Stimulated activated CD4-positive, alpha-beta T cell treated with anti-CD3 and anti-CD28 coated beads, Interleukin-1b, Interleukin-23, amount 100 ng/mL, for 1 hour (primary cell): ENCODE measurements at places on chromosomes 16 and 17.

DNA sequence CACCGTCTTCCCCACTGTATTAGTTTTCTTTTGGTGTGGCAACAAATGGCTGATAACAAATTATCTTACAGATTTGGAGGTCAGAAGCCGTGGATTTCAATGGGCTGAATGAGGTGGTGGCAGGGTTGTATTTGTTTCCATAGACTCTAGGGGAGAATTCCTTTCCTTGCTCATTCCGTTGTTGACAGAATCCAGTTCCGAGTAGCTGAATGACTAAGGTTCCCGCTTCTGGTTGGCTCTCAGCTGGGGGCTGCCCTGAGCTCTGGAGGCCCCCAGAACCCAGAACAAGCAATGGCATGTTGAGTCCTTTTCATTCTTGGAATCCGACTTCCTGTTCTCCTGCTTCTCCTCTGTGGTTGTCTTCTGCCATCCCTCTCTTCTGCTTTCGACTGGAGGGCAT is 280.4 kb downstream of the SNX29 start:
- no peak for DNase-seq

- no peak for DNase-seq
Observed at GRCh38 chr17:27578718-27579085, 52.3 kb upstream of the LGALS9 start.

DNA sequence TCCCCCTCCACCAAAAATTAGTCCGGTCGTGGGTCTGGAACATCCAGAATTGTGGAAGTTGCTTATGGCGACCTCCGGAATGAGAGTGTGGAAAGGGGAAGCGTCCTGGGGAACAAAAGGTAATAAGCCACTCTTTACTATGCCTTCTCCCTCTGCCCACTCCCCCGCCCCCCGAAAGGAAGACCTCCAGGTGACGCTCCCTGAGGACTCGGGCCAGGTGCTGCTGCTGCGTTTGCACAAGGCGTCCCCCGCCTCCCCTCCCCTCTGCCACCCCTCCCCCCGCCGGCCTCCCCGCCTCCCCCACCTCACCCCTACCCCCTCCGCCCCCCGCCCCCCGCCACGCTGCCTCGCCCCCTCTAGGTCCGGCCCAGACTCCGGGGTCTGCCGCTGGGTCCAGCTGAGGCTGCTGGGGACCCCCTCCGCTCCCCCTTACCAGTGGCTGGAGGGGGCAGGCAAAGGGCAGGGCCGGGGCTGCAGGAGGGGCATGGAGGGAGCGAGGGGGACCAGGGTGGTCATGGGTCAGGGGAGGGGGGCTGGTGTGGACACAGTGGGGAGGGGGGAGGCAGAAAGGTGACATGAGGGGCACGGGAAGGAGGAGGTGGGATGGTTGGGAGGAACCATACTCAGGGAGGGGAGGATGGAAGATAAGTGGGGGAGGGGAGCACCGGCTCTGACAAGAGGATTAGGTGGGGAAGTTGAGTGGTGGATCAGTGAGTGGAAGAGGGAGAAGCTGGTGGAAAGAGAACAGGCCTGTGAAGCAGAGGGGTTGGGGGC is 23.6 kb downstream of the ALOX12B start:
- no peak for DNase-seq

- DNase-seq, result no peak
Observed at GRCh38 chr17:1109606-1110540, 69.9 kb downstream of the ABR start.

GRCh38 chr16:56372013-56372634 is 53.2 kb downstream of the AMFR start:
- no peak for DNase-seq

GRCh38 chr17:49508866-49509587 is 13.9 kb downstream of the NGFR start:
- DNase-seq, result no peak

DNA sequence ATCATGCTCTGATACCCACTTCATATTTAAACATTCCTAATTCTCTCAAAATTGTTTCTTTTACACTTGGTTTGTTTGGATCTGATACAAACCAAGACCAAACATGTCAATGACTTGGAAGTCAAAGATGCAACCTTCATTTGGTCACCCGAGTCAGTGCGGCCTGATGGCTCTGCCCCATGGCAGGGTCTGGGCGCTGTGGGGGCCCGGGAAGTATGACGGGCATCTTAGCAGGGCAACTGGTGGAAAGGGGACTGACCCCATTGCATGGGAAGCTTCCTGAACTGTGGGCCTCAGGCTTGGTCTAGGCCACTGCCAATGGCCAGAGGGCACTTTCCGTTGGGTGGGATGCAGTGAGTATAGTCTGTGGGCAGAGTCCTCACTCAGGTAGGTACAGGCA is 178.0 kb downstream of the KATNIP start:
- DNase-seq, result no peak

GRCh38 chr17:44990994-44991393 is 22.9 kb upstream of the C1QL1 start:
- DNase-seq, result no peak

DNA sequence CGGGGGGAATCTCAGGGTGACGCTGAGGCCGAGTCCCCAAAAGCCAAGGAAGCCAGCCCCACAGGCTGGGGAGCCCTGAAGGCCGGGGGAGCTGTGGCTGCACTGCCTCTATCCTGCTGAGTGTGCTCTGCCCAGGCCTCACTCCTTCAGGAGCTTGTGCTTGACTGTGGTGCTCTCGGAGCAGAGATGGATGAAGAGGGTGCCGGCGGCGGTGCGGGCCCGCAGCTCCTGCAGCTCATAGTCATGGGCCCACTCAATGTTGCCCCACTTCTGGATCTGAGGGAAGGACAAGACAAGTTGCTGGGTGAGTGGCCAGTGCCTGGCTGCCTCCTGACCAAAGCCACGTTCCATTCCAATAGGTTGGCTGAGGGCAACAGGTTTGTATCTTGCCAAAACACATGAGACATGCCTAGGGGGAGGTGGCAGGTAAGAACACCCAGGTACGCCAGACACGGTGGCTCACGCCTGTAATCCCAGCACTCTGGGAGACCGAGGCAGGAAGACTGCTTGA is 20.5 kb downstream of the ATPAF2 start:
- no peak for DNase-seq

DNA sequence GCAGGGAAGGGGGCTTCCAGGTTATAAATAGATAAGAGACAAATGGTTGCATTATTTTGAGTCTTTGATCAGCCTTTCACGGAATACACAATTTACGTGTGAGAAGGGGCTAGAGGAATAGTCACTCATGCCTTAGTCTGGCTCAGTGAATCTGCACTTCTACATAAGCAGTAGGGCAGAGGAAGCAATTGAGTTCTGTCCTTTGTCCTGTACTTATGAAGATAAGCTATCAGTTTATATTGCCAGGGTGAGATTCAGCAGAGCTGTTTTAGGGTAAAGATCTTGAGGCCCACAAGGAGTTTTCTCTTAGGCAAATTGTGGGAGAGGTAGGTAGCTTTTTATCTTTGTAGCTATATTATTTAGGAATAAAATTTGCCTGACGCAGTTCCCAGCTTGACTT is 33.3 kb downstream of the TOM1L1 start:
- DNase-seq, result no peak

DNA sequence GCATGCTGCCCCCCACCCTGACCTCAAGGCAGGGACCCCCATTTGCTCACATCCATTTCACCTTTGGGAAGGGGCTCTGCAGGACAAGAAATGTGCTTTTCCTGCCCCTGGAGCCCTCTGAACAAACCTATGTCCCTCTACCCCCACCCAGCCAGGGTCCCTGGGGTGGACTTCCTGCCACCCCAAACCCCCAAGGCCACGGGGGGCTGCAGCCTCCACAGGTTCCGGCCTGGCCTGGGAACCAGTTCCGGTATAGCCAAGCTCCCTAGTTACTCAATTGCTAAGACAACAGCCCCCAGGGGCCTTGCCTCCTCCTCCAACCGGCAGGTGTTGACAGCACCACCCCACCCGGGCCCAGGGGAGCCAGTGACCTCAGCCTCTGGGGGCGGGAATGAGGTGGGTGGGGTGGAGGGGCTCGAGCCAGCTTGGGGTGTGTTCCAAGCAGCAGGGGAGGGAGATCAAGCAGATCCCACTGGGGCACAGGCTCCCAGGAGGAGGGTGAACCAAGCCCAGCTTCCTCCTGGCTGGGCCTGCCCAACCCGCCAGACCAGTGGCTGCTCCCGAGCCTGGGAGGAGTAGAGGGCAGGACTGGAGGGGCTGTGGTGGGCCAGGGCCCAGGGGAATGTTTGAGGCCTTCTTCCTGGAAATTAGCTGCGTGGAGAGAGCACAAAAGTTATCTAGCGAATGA is 6.6 kb downstream of the PNMT start:
- no peak for DNase-seq

DNA sequence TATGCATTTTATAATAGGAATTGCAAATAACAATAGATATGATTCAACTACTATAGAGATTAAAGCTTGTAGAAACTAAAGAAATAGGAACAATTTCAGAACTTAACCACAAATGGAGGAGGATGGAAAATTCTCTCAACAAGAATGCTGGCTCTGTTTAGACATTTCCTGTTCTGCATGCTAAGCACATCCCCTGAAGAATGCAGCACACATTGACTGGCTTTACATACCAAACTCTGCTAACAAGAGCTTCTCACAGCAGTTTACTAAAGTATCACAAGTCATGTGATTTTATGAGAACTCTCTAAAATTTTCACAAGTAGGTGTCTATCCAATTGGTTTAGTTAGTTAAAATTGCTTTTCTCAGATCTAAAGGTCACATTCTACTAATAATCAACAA is 85.2 kb downstream of the SPAG9 start:
- no peak for DNase-seq

DNA sequence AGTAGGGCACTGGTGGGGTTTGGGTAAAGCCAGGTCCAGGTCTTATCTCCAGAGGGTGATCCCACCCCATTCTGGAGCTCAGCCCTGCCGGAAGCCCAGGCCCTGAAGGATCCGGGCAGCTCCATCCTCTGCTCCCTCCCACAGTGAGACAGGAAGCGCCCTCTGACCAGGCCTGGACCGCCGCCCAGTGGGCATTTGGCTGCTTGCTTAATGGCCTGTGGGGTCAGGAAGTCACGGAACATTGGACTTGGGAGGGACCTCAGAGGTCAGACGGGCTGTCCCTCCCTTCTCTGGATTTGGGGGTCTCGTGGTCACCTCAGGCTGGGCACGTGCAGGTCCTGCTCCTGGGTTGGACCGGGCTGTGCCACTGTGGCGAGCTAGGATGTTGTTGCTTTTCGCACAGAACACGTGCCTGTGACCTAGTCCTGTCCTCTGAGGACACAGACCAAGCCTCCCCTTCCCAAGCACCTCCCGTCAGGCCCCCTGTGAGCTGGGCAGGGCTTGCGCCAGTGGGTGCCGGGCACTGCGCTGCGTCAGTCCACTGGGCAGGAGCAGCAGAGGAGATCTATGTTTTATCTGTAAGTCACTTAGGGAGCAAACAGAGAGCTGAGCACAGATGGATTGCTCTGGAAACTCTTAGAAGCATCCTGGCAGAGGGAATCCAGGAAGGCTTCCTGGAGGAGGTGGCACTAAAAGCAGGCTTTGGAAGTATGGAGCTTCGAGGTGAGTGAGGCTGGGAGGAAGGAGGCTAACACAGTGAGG is 49.4 kb upstream of the GSE1 start:
- DNase-seq, result no peak

- DNase-seq, result no peak
Observed at GRCh38 chr16:3983081-3983520, 102.6 kb upstream of the CREBBP start.

DNA sequence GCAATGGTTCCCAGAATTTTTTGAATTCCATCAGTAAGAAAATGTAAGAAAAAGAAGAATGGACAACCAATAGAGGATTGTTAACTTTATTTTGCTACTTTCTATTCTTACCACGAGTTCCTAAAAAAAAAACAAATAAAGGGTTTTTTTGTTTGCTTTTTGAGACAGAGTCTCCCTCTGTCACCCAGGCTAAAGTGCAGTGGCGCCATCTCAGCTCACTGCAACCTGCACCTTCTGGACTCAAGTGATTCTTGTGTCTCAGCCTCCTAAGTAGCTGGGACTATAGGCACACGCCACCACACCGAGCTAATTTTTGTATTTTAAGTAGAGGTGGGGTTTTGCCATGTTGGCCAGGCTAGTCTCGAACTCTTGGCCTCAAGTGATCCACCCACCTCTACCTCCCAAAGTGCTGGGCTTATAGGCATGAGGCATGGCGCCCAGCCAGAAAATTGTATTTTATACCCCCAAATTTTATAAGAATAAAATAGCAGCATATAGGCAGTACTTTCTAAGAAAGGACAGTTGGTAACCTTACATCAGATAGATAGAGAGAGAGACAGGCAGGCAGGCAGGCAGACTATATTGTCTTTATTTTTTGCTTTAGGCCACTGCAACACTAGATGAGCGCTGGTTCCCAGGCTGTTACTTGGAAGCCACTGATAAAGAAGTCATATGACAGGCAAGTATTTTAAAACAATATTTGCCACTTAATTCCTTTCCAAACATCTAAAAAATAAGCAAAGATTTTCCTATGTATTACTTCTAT is 127.5 kb downstream of the VPS53 start:
- no peak for DNase-seq

DNA sequence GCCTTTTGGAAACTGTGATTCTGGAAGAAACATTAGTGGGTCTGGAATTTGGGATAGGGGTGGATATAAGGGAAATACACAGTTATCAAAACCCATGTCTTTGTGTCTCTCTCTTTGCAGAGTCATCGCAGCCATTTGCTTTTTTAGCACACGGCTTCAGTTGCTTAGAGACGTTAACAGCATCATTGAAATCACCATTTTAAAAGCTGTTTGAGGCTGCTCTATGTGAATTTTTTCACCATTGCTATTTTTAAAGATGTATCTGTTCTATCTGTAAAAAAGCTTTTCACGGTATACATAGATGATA is 47.3 kb downstream of the OMG start:
- DNase-seq, result no peak

GRCh38 chr16:83923581-83924365 is 24.9 kb downstream of the MLYCD start:
- no peak for DNase-seq

DNA sequence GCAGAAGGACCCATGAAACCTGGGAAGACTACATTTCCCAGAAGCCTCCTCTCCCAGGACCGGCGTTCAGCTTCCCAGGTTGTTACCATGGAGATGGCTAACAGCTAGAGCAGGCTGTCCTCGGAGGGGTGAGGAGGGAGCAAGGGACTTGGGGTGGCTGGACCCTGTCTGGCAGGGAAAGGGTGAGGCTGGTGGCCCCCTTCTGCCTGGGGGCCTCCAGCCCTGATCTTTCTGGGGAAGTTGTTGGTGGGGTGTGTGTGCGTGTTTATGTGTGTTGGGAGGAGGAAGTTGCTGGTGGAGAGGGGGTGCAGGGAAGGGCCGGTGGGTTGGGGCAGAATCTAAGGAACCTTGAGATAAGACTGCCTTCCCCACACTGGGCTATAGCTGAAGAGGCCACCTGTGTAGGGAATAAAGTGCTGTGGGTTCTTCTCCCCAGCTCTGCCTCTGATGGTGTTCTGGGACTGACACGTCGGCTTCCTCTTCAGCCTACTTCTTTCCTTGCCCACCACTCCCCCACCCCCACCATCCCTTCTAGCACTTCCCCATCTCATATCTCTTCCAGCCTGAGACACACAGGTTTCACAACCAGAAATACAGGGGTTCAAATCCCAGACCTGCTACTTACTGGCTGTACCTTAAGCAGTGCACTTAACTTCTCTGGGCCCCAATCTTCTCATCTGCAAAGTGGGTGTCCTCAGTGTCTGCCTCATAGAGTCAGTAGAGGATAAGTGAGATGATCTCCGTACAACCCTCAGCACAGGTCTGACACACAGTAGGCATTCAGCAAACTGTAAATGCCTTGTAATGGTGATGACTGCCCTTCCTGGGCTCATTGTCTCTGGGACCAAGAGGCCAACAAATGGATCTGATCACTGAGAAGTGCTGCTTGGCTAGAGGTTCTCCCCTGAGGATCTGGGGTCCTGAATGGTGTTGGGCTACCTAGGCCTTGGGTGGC is at the start of gene DRC7:
DRC7 (plus strand) TSS at position 82 of the 955 bp plus-strand sequence. CDS start 3,144 bp downstream, outside the sequence.
- no peak for DNase-seq
